NCI-H524 treated with DMSO at 0.1 percent for 48 hours (cell line): ENCODE measurements at places on chromosomes 6 and 20.
A peak's percentile ranks its signal among the peaks of the same experiment; 100 is the strongest.

GRCh38 chr20:35174458-35175216, 2.8 kb downstream of the PROCR start:
- no peak for DNase-seq

DNA sequence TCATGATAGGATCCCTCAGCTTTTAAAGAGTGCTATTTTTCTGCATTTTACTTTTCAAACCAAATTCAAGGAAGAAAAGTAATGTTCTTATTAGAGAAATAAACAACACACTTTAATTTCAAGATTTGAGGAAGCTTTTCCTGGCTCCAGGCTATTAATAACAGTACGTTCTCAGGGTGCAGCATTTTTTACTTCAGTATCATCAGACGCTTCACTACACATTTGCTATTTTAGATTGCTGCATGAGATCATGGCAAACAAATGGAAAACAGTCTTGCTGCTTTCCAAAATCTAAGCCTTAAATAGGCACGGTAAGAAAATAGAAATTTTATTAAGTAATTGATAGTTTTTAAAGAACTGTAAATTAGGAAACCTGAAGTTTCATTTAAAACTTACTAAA, 253.6 kb upstream of the EXOC2 start:
- no peak for DNase-seq

- DNase-seq = no peak
These were observed 251.8 kb downstream of the BTBD9 start for GRCh38 chr6:38387971-38388370.

DNA sequence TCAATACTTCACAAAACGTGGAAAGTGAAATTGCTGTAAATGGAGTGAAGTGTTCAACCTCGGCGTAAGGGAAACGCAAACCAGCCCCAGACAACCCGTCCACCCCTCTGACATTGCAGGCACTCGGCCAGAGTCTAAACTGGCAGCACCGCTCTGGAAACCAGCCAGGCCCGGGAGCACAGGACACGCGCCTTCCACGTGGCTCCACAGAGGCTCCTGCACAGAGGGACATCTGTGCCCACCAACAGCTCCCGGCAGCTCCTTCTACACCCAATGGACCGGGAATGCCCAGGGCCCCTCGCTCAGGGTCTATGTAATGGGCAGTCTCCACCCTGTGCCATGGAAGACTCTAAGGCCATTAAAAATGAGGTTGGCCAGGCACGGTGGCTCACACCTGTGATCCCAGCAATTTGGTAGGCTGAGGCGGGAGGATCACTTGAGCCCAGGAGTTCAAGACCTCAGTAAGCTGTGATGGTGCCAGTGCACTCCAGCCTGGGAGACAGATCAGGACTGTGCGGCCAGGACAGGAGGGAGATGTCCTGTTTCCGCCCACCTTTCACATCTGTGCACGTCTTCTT, 3.4 kb upstream of the HELZ2 start:
- DNase-seq = no peak

DNA sequence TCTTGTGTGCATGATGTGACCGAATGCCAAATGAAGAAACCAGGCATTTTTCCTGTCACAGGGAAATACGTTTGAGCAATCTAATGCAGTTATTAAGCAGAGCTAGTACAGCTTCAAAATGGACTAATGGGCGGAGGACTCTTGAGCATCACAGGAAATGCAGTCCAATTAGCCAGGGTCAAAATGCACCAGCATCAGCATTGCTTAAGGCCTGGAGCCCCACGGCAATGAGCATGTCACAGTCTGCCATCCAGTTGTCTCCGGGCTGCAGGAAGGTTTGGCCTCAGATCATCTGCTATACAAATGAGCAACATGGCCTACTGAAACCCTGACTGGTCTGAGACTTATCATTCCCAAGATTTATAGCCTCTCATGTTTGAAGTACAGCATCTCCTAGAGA, 652.1 kb upstream of the SLC35B3 start:
- no peak for DNase-seq

DNA sequence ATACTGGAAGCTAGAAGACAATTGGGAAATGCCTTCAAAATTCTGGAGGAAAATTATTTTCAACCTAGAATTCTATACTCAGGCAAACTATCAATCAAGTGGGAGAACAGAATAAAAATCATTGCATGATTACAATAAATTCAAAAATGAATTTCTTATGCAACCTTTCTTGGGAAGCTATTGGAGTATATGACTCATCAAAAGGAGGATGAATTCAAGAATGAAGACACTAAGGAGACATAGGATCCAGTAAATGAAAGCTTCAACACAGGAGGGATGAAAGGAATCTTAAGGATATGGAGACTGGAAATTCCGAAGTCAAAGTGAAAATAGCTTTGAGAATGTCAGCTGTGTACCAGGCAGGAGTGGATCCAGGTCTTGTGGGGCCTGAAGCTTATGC, 12.6 kb upstream of the UBR2 start:
- no peak for DNase-seq

DNA sequence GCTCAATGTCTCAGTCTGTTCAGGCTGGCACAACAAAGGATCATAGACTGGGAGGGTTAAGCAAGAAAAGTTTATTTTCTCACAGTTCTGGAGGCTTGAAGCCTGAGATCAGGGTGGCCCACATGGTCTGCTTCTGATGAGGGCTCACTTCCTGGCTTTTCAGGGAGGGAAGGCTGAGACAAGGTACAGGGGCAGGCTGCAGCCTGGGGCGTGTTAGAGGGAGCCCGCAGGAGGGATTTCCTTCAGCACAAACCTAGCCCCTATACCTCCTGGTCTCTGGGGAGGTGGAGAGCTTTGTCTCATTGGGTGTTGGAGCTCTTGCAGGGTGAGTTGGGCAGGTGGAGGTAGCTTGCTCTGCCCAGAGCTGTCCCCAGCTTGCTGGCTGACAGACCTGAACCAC, 81.1 kb upstream of the GPR6 start:
- DNase-seq = no peak

GRCh38 chr20:10883166-10883565, 209.4 kb upstream of the JAG1 start:
- DNase-seq = no peak

GRCh38 chr20:16580147-16580546, 6.9 kb upstream of the KIF16B start:
- DNase-seq = peak; percentile 80

DNA sequence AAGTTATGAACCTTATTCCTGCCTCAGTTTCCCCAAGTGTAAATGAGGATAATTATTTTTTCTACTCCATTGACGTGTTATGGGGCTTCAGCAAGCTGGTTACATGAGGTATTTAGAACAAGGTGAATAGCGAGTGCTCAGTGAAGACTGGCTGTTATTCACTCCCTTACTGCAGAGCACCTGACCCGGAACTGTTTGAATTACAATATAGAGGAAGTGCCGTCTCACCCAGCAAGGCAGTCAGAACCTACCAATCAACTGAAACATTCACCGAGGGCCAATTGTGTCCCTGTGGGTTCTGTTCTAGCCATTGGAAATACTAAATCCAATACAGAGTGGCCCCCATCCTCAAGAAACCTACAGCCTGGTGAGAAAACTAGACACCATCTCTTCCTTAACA, 216.9 kb downstream of the UST start:
- no peak for DNase-seq

GRCh38 chr6:124812067-124812466, 150.2 kb upstream of the RNF217 start:
- DNase-seq = no peak

DNA sequence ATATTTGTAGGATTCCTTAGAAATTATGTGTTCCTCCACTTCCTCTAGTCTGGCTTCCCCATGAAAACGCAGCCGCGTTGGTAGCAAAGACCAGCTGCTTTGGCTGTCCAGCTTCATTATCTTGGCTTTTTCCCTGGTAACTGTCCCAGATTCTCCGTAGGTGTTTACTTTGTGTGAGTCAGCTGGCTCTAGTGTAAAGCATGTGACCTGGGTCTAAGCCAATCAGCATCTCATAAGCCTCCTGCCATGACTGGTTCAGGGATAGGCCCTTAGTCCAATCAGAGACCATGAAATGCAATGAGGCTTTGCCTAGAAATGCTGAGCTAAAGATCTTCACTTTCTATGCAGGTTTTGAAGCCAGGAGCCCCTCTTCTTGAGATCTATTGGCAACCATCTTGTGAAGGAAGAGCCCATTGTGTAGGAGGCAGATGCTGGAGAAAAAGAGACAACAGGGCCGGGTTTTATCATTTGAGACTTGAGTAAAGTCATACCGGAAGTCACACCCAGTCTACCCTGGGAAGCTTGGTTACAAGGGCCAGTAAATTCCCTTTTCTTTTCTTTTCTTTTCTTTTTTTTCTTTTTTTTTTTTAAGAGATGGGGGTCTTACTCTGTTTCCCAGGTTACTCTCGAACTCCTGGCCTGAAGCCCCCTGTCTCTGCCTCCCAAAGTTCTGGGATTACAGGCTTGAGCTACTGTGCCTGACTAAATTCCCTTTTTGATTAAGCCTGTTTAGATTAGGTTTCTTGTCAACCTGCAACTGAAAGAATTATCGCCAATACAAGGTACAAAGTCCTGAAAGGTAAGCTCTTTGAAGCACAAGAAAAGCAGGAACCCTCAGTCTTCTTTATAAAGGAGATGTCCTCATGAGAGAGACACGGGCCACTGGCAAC, 256.5 kb upstream of the RREB1 start:
- no peak for DNase-seq

GRCh38 chr20:4929686-4930397, 71.5 kb downstream of the SLC23A2 start:
- DNase-seq = no peak

GRCh38 chr20:6122873-6123648, at the start of gene FERMT1:
TSS of gene FERMT1 (minus strand) at chr20:6123030. CDS start at chr20:6119554, 3,476 bp downstream.
- DNase-seq = no peak

DNA sequence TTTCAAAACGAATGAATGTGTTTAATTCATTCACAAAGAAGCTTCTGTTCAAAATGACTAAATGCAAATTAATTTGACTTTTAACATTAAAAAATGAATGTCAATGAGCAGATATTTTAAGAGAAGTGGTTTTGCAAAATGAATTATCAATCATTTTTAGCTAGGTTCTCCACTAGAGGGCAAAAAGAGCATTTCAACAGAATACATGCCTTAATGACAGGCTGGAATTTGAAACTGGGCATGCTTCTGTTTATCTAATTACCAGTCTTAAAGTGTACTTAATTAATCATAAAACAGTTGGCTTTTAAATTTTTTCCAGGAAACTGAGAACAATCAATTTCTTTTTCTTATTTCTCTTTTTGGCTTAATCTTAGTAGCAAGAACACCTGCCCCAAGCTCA, 63.8 kb upstream of the TINAG start:
- DNase-seq = no peak

DNA sequence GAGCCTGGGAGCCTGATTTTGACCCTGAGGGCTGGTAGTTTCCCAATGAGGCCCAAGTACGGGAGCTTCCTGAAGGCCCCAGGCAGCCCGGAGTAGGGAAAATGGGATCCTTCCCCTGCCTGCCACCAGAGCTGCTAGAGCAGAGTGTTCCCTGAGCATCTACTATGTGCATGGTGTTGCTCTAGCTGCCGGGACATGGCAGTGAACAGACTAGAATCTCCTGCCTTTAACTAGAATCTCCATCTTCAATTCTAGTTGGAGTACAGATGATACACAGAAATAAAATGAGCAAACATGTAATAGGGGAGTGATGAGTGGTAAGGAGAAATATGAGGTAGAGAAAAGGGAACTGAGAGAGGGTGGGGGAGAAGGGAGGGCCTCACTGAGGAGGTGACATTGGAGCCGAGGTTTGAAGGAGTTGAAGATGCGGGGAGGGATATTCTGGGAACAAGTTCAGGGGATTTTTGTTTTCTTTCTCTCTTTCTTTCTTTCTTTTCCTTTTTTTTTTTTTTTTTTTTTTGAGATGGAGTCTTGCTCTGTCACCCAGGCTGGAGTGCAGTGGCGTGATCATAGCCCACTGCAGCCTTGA, 18.5 kb downstream of the VSTM2L start:
- DNase-seq = no peak

GRCh38 chr20:11484479-11484878, 433.2 kb upstream of the BTBD3 start:
- DNase-seq = no peak

DNA sequence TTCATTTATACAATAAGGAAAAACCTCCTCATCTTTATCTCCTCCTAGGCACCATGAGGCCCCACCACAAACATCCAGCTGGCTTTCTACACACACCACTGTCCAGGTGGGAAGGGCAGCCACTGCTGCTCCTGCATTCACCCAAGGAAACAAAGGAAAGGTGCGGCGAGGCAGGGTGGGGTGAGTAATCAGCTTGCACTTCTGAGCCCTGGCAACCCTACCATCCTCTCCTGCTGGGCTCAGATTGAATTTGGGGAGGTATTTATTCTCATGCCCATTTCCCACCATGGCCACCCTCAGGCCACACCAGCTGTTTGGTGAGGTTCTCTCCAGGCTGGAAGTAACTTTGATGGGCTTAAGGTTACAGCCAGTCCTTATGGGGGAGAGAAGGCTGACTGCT, 31.2 kb upstream of the SPDEF start:
- DNase-seq = no peak

- DNase-seq = no peak
These were observed 204.4 kb downstream of the SAMD5 start for GRCh38 chr6:147712841-147713240.

DNA sequence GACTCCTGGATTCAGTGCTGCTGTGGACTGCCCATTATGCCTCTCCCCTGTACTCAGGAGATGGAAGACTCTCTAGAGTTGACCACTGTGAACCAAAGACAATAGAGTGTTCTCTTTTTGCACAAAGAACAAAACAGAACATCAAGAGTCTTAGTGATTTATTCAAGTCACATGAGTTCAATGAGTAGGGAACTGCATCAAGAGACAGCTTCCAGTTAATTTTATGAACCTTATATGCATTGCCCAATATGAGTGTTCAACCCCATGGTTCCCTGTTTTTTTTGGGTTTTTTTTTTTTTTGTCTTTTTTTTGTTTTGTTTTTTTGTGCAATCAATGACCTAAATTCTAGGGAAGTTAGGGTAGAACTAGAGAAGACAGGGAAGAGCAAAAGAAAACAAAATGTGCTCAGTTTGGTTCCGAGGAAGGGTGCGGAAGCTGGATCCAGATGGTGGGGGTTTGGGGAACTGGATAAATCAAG, 224.3 kb downstream of the MAFB start:
- no peak for DNase-seq

DNA sequence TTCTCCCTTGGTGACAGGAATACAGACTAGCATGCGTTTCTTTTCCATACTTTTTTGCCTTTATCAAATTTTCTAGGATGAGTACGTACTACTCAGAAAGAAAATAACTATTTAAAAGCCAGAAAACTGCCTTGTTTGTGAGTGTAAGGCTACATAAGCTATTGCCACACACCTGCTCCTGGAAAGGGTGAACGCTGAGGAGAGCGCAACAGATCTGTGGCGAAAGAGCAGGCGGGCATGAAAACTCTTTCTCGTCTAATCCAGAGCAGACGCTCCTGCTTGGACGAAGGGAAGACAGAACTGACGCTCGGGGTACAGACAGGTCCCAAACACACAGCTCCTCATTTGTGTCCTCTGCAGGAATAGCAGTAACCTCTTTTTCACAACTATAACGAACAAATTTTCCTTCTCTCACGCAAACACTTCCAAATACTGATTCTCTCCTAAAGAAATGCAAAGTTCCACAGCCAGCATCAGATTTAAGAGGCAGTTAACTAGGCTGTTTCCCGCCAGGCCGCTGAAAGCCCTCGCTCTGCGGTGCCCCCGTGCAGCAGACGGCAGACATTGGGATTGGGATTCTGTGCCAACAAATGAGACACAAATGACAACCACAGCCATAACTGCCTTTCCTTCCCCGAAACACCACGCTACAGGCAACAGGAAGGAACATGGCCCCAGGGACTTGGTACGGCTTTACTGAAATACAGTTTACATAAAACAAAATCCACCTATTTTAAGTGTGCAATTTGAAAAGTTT, 20.0 kb downstream of the TAF4 start:
- DNase-seq = no peak

GRCh38 chr6:52518279-52518945, 58.4 kb downstream of the TRAM2 start:
- DNase-seq = no peak

- no peak for DNase-seq
These were observed 83.5 kb upstream of the SYNCRIP start for GRCh38 chr6:85726206-85726605.
